ENCODE measurements at places on chromosomes 2 and 18.

GRCh38 chr18:35489913-35490490, 7.8 kb downstream of the INO80C start:
- no peak for DNase-seq

- no peak for DNase-seq
These were observed 2.5 kb downstream of the MRPL35 start for GRCh38 chr2:86201671-86202335.

- DNase-seq, result no peak
These were observed 72.0 kb downstream of the RIF1 start for GRCh38 chr2:151481744-151482143.

DNA sequence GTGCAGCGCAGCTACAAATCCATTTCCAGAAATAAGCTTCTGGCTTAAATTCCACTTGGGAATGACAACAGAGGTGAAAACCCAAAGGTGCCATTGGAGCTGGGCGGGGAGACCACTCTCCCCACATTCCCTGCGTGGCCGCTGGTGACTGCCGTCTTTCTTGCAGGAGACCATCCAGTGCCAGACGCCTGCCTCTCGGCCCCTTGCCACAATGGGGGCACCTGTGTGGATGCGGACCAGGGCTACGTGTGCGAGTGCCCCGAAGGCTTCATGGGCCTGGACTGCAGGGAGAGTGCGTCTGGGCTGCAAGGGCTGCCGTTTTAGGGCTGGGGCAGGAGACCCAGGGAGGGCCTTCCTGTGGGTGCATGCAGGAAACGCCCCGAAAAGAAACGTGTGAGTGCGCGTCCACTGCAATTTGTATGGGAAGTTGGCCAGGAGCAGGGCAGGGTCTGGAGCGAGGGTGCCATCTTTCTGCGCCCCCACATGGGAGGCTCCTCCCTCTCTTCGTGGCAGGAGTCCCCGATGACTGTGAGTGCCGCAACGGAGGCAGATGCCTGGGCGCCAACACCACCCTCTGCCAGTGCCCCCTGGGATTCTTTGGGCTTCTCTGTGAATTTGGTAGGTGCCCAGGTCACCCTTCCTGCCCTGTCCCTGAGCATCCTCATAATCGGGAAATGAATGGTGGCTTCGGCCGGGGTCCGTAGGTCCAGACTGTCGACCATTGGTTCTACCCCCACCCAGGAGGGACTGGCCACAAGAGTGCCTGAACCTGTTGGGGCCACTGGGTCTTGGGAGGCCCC, 49.9 kb downstream of the SNED1 start:
- no peak for DNase-seq

GRCh38 chr2:144350151-144350802, 169.6 kb downstream of the ZEB2 start:
- DNase-seq, result no peak

DNA sequence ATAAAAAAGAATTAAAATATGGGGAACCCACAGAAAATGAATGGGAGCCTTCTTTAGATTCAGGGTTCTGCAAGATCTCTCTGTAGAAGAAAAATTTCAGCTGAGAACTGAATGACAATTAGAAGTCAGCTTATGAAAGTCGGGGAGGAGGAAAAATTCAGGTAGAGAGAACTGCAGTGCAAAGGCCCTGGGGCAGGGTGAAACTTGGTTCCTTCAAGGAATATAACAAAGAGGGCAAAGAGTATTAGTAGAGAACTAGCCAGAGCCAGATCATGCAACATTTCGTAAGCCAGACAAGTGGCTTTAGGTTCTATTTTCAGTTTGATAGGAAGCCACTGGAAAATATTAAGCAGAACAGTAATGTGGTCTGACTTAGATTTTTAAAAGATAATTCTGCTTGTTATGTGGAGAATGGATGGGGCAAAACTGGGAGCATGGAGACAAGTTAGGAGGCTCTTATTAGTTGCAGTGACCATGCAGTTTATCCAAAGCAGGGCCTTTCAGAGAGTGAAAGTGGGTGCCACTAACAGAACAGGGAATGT, 27.9 kb downstream of the RAB27B start:
- no peak for DNase-seq

GRCh38 chr2:122980671-122981070, 1044.4 kb upstream of the CNTNAP5 start:
- no peak for DNase-seq

DNA sequence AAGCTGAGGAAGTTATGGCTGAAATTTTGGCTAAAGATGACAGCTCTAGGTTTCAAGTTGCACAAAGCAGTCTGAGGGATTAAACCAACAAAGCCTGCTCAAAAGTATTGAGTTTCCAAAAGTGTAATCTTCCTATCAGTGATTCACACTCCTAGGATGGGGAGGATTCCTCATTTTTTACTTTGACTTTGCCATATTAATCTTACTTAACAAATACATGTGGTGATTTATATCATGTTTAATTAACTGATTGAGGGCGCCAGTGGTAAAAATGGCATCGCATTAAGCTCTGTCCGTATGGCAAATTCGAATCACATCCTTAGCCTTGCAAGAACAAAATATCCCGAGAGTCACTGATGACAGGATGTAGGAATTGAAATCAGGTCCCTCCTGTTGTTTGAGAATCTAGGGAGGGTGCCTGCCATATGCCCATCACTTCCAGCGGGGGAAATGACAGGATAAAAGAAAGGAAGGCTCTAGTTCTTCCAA, 78.1 kb upstream of the ETAA1 start:
- no peak for DNase-seq

- DNase-seq, result no peak
These were observed 180.8 kb downstream of the SLC8A1 start for GRCh38 chr2:40271094-40271493.

DNA sequence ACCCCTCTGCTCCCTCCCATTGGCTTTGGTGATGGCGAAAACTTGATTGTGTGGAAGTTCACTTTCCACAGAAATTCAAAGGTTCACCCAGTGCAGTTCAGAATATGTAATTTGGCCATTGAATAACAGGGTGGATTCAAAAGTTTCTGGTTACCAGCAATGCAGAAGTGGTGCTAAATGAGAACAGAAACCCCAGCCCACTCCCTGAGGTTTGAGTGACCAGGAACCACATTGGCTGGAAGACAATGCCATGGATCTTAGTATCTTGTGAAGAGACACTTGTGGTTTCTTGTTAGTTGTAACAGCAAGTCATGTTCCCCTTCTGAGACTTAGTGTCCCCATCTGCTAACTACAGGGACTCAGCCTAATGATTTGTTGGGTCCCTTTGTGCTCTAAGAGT, 49.8 kb downstream of the QPCT start:
- DNase-seq, result no peak

DNA sequence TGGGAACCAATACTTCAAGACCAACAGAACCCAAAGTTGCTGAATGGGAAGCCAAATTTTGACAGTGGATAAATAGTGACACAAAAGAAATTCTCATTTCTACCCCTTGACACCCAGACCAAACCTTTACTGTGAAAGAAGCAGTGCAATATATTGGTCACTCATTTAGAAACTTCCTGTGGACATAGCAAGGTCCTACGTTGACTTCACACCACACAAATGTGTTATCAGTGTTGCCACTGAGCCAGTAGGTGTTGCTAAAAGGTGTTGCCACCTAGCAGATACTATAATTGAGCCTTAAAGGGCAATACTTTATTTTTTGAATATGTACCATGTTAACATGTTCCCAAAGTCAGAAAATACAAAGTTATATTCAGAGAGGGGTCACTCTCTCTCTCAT, 1008.9 kb upstream of the CDH2 start:
- DNase-seq, result no peak

DNA sequence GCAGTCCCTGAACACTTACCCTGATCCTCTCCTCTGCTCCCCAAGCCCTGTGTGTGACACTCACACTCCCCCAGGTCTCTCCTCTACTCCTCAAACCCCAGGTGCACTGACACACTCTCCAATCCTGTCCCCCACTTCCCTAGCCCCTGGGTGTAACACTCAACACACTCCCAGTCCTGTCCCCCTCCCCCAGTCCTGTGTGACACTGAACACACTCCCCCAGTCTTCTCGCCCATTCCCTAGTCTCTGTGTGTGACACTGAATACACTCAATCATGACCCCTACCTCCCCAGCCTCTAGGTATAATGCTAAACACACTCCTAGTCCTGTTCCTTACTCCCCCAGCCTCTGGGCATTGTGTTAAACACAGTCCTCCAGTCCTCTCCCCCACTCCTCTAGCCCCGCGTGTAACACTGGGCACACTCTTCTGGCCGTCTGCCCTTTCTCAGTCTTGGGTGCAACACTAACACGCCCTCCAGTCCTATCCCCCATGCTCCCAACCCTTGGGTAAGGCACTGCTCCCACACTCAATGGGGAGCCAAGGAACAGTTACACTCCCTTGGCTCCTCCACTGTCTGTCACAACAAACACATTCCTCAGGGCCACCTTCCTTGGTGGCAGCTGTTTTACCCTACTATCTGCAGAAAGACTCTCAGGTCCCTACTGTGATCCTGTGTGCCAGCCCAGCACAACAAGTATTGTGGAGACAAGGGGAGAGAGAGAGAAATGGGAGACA, 82.5 kb upstream of the PKDCC start:
- DNase-seq, result no peak

GRCh38 chr2:234986390-234986789, 34.6 kb downstream of the SH3BP4 start:
- no peak for DNase-seq
